ENCODE measurements at places on chromosomes 3 and 15. TPM values are rescaled to one million over a fixed set of nuclear protein-coding genes. Genes with fewer than 3 reads are reported as not detected.
A peak's percentile ranks its signal among the peaks of the same experiment; 100 is the strongest.

- H3K27me3 ChIP-seq = no peaks in the 10 kb centered on the region
- no peak overlapping the region for H3K4me3 ChIP-seq
- H3K27ac ChIP-seq = peak overlapping the region; percentile 54
- DNase-seq = no peak
- H3K36me3 ChIP-seq = peaks cover 29% of the 10 kb centered on the region
Measured at GRCh38 chr3:106008766-106009165, 140.0 kb upstream of the CBLB start.

DNA sequence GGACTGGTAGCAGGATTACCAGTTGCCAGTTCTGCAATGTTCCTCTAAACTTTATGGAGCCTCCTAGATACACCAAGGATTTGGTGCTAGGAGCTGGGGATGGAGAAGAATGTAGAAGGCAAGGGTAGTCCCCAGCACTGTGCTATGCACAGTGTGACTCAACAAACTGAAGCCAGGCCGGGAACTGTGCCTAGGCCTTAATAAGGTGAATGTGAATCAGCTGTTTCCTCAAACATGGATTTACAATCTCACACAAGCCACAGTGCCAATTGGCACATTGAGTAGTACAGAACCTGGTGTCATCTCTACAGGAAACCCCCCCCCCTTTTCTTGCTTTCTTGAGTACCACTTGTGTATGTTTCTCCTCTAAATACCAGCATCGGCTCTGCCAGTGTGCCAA lies 32.5 kb downstream of the MRPS25 start:
- H3K27me3 ChIP-seq = no peaks in the 10 kb centered on the region
- H3K27ac ChIP-seq = no peak overlapping the region
- H3K4me3 ChIP-seq = no peak overlapping the region
- peaks cover 54% of the 10 kb centered on the region for H3K36me3 ChIP-seq
- DNase-seq = no peak

DNA sequence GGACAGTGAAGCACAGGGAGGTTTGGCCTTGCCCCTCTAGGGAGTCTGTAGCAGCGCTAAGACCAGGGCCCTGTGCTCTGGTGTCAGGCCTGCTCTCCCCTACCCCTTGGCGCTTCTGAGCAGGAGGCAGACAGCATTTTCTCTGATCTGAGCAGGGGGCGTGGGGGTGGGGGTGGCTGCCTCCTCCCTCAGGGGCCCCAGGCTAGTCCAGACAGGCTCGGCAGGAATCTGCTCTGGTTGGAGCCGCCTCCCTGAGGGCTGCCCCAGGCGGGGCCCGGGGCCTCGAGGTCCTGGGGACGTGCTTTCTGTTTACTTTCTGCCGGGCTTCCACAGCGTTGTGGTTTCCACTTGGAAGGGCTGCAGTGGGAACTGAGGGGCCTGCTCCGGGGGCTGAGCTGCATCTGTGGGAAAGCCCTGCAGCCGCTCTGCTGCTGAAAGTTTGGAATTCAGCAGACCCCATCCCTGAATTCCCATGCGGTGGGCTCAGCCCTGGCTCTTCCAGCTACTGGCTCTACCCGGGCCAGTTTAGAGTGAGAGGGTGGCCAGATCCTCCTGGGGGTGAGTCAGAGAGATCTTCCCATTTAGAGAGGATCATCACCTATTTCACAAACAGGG lies 105.4 kb downstream of the LINGO1 start:
- no peaks in the 10 kb centered on the region for H3K4me1 ChIP-seq
- H3K36me3 ChIP-seq = no peaks in the 10 kb centered on the region
- no peak overlapping the region for H3K27ac ChIP-seq
- DNase-seq = no peak

Gene CAV3
- total RNA-seq = not detected

GRCh38 chr15:93040288-93041158 lies 48.5 kb downstream of the RGMA start:
- DNase-seq = no peak
- no peak overlapping the region for H3K4me3 ChIP-seq
- peaks cover 3% of the 10 kb centered on the region for H3K27me3 ChIP-seq
- no peaks in the 10 kb centered on the region for H3K36me3 ChIP-seq
- H3K27ac ChIP-seq = no peak overlapping the region

GRCh38 chr15:40498418-40498817 lies 27.6 kb downstream of the CHST14 start:
- DNase-seq = no peak
- no peaks in the 10 kb centered on the region for H3K36me3 ChIP-seq
- H3K4me3 ChIP-seq = no peak overlapping the region
- H3K27me3 ChIP-seq = peaks cover 26% of the 10 kb centered on the region

DNA sequence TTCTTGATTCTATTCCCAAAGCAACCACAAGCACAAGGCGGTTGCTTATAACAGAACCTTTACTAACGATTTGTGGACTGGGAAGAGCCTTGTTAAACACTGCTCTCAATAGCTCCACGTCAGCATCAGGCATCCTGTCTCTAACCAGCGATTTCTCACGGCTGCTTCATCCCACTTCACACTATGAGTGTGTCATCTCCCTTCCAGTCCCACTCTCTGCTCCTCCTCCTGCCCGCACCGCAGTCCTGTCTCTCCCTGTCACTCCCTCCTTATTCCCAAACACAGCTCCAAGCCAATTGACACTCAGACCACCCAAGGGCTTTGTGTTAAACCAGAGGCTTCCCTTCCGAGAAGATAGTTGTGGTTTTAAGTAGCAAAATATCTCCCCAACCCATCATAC lies 94.8 kb downstream of the ABHD5 start:
- no peak for DNase-seq
- no peak overlapping the region for H3K4me3 ChIP-seq
- H3K36me3 ChIP-seq = no peaks in the 10 kb centered on the region
- no peaks in the 10 kb centered on the region for H3K4me1 ChIP-seq

DNA sequence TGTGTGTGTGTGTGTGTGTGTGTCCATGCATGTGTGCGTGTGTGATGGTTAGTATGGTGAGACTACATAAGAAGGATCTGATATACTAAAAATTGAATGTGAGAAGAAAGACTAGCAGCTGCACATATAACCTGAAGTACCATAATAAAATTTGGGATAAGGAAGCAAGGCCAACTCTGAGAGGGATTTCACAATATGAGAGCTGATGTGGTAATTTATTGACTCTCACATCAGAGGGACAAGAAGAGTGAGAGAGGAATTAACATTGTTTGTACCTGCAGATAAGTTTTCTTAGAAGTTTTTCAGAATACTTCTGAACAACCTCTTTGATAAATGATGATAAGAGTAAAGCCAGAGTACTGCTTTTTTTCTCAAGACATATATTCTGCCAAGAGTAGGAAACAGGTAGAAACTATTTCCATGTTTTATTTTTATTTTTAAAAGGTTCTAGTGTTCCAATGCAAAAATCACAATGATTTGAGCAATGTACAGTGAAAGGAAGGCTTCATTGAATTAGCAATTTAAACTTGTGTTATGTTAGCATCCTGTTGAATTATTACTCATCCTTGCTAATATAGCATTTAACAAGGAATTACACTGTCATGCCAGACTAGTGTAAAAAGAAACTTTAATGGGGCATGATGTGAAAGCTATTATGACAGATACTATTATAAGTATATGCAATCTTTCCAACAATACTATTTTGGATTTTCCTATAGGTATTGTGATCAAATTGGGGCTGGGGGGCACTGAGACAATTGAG lies 415.5 kb upstream of the ARPP21 start:
- H3K36me3 ChIP-seq = no peaks in the 10 kb centered on the region
- no peaks in the 10 kb centered on the region for H3K4me1 ChIP-seq
- no peak overlapping the region for H3K4me3 ChIP-seq

- no peak for DNase-seq
- H3K4me1 ChIP-seq = no peaks in the 10 kb centered on the region
- H3K36me3 ChIP-seq = no peaks in the 10 kb centered on the region
Measured at GRCh38 chr3:152769523-152769922, 65.4 kb upstream of the P2RY1 start.

DNA sequence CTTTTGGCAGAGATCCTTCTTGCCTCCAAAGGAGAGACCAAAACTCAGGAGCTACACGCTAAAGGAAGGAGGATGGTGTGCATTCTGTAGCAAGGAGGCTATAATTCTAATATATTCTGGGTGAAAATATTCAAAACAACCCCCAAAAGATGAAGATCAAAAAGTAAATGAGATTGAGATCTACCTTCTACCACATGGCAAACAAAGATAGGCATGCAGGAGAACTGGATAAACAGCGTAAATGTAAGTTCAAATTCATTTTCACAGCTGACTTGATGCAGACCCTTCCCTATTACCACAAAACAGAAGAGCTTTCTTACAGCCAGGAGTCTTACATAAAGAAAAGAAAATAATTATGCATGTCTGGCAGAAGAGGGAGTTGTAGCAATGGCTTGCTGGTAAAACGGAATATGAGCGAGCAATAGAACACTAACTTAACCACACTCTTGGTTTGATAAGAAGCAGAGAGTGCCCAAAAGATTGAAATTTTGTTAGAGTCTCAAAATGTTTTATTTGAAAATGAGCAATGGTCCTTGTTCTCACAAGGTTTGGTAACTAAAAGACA lies 272.7 kb downstream of the MECOM start:
- no peak overlapping the region for H3K4me3 ChIP-seq
- H3K27ac ChIP-seq = no peak overlapping the region
- no peaks in the 10 kb centered on the region for H3K36me3 ChIP-seq

All from activated CD4-positive, alpha-beta T cell treated with anti-CD3 and anti-CD28 coated beads, Interleukin-2, amount 10 ng/mL, durations not matched to agents 24 days and 14 days (primary cell).